ENCODE measurements at places on chromosomes 2 and 18.

DNA sequence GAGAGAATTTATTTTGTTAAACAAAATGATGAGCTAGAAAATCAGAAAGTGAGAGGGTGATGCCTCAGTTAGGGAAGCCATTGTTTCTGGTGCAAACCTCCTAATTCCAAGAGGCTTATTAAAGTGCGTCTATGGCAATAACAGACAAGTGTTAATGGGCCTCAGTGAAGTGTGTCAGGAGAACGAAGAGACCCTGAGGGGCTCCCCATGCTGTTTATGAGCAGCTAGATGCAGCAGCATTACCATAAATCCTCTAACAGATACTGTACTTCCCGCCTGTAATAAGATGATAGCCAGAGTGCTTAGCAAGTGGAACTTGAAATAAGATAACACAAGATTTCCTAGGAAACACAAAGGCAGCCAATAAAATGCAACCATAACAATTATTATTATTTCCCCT, 157.4 kb downstream of the MYT1L start:
- no peak for DNase-seq

- no peak for DNase-seq
Observed at GRCh38 chr18:65859075-65859474, 108.3 kb downstream of the CDH7 start.

GRCh38 chr2:62325398-62325797, 129.5 kb downstream of the B3GNT2 start:
- DNase-seq = no peak

- DNase-seq = no peak
Observed at GRCh38 chr2:113873867-113874266, 16.0 kb upstream of the ACTR3 start.

DNA sequence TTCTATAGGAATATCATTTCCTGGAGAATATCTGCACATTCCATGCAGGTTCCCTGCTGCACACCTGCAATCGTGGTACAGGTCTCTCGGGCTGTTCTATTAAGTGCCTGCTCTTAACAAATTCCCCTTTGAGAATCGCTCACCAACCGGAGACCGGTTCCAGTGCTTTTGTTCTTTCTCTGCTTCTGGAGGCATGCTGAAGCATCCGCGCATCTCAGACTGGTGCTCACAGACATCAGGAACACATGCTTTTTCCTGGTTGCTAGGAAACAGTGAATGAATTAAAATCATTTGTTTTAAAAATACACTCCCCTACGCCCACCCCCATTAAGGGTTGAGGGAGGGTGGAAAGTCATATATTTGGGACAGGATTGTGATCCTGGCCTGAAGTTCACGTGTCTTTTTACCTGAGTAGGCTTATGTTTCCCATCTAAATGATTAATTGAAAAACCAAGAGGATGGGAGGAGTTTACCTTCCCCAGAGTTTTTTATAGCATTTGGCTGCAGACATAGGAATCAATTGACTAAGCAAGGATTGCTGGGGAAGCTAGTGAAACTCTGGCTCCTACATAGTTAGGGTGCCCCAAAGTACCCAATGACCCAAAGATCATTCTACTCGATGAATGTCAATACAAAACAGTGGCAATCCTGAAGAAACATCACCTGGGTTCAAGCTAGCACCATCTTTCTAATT, at the start of gene C2orf80:
Gene C2orf80, minus strand, starts transcription at position 221 of the 694 bp plus-strand sequence. CDS start 3,044 bp downstream, outside the sequence.
- DNase-seq = no peak

- no peak for DNase-seq
Observed at GRCh38 chr18:80176334-80177073, 67.4 kb downstream of the ADNP2 start.

- no peak for DNase-seq
Observed at GRCh38 chr2:190678444-190679162, 29.7 kb downstream of the NAB1 start.
